ENCODE measurements at places on chromosomes 2 and 18. TPM values are rescaled to one million over a fixed set of nuclear protein-coding genes. Genes with fewer than 3 reads are reported as not detected.

GRCh38 chr2:195360242-195360641 is 296.8 kb upstream of the SLC39A10 start:
- no peak for DNase-seq

GRCh38 chr2:36561237-36561944 is 36.6 kb downstream of the FEZ2 start:
- DNase-seq = peak; percentile 39

Gene SPATA3
- total RNA-seq = not detected

Gene SERPINB12
- not detected for total RNA-seq

Data from spinal cord (tissue), 10 donors.